Activated CD4-positive, alpha-beta T cell treated with anti-CD3 and anti-CD28 coated beads, Interleukin-2, amount 10 ng/mL, durations not matched to agents 7 days and 5 days (primary cell): ENCODE measurements at places on chromosomes 2 and 18. TPM values are rescaled to one million over a fixed set of nuclear protein-coding genes. Genes with fewer than 3 reads are reported as not detected.

DNA sequence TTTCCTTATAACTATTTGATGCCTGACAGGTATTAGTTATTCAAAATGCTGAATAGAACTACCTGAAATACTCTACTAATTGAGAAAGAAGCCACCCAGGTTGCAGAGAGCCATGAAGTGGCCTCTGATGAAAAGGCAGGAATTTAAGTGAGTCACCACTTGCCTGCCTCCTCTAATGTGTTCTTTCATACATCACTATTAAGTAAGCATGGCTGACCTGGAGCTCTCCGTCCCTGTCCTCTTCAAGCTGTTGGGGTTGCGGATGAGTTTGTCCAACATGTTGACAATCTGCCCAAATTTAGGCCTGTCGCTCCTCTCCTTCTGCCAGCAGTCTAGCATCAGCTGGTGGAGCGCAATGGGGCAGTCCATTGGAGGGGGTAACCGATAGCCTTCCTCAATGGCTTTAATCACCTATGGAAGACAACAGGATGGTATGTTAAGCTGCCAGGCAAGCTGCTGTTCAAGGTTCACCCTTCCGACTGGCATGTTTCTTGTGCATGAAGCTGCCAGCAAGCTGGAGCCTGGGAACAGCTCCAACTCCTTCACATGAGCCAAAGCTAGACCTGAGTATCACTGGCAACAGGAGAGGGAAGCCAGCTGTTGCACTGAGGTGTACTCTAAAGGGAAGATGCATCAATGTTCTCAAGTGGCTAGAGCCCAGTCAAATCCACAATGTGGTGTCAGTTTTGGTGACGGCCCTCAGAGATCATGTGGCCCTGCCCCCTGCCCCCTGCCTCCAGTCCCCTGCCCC is 142.2 kb downstream of the EPHA4 start:
- DNase-seq, result no peak

DNA sequence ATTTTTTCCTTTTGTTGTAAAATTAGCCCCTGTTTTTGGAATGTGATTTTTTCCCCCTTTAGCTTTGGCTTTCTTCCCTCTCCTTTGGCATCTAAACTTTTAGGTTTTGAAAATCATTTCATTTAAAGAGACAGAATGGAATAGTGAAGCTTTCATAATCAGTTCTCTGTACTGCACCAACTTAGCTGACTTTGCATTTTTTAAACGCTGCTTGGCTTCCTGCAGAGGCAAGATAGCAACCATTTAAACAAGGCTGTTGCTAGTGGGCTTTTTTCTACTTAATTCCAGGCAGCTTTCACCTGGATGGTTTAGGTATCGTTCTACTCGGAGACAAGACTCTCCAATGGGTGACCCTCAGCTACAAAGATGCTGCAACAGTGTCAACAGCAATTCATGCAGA is 267.9 kb upstream of the PKDCC start:
- no peak for DNase-seq

DNA sequence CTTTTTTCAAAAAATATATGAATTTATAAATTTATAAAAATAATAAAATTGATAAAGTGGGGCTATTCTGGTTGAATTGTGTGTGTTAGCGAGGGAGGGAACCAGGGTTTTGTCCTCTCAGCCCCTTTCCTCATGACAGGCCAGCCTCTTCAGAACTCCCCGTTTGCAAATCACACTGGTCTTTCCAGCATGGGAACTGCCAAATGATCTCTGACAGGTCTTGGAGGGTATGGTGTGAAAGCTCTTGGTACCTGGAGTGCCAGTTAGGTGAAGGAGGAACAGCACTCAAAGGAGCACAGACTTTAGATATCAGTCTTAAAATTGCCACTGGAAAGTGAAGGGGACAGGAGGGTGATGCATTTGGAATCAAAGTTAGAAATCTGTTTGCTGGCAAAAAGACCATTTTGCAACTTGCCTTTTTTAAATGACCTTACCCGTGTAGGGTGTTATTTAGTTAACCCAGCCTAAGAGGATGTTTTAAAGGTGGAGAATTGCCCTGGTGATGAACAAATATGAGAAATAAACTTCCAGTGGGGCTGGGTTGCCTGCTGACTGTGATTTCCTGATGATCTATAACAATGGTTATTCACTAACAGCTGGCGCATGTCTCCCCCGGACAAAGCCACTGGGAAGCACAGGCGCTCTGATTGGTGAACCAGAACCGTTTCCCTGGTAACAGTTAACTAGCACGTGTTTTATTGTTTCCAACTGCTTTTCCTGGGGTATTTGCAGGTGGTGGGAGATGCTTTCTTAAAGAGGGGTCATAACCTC is 85.3 kb upstream of the EFEMP1 start:
- DNase-seq, result no peak

GRCh38 chr2:164948540-164948939 is 6.8 kb downstream of the SLC38A11 start:
- DNase-seq, result no peak

The CNGA3 gene
- total RNA-seq, result not detected

DNA sequence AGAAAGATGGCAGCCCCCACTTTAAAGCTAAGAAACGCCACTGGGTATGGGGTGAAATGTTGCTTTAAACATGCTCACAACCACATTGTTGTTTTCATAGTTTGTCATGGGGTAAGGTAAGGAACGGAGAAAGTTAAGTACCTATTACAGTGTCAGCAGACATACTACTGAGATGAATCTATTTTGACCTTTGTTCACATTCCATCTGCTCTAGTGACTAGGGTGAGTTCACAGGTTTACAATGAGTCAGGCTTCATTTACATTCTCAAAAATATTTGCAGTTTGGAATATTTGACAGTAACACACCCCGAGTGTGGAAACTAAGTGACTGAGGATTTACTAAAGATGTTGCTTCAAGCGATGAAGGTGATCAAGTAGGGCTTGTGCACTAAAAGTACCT is 428.7 kb upstream of the ACVR2A start:
- no peak for DNase-seq

GRCh38 chr18:24414349-24415003 is 12.0 kb upstream of the IMPACT start:
- DNase-seq, result no peak

GRCh38 chr2:73426176-73426575 is 40.5 kb downstream of the ALMS1 start:
- DNase-seq, result no peak

DNA sequence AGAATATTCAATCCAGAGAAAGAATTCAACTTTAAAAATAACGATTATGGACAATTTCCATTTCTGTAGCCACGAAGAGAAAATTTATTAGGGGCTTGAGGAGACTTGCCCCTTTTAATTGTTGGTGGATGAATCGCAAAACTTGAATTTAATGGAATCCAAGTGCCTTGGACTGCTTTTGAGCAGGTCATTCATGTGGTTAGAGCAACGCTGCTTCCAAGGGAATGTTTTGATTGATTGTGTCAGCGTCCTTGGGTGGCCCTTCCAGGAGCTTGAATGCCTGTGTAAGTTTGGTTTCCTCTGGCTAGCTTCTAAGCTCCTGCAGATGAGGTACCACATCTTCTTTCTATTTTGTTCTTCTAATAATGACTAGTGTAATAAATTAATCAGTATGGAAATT is 213.4 kb downstream of the LTBP1 start:
- DNase-seq, result no peak

The ZNF516 gene
- total RNA-seq, result 3.9 TPM

DNA sequence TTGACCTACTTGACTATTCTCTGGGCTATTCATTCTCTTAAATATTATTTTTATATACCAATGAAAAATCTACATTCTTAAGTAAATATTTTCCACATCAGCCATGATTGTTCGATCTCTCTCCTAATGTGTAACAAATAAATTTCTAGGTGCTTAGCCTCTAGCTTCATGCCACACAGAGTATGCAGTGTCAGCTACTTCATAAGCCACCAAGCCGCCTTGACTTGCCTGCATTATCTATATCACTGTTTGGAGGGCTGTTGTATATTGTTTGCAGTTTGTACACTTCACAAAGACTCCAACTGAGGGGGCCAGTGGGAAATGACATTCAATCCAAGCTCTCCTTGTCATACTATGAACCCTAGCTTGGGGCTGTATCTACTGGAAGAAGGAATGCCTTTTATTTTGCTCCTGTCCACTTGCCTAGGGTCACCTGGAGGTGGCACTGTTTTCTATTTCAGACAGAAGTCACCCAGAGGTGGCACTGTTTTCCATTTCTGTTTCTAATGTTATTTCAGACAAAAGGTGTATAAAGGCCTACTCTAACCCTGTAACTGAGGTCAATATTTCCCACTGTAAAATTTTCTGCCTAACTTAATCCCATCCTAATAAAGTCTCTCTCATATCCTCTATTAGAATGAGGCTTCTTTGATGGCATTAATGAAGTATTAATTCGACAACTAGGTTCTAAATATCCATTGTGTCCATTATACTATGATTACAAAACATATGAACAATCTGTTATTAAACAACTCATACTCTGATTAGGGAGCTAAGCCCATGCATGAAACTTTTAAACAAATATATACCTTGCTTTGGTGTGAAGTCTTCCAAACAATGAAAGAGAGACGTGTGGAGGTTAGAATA is 36.4 kb downstream of the COL5A2 start:
- peak; percentile 63 for DNase-seq

GRCh38 chr18:10162340-10162739 is 248.5 kb downstream of the VAPA start:
- DNase-seq, result no peak

DNA sequence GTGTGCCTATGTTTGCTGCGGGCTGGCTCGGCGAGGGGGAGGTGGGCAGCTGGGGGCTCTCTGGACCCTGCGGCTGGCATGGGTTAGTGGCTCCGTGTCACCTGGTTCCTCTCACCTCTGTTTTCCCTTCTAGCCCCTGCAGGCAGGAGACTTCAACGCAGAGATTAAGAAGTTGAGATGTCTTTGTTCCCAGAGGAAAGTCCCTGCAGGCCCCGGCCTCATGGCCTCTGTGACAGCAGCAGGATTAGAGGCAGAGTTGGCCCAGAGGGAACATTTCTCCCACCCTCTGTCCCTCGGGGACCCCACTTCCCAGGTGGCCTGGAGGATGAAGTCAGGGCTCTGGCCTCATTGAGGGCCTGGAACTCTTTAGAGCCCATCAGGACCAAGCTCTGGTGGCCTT is 56.5 kb downstream of the HPCAL1 start:
- DNase-seq, result no peak

The TWSG1 gene
- 6.1 TPM for total RNA-seq

DNA sequence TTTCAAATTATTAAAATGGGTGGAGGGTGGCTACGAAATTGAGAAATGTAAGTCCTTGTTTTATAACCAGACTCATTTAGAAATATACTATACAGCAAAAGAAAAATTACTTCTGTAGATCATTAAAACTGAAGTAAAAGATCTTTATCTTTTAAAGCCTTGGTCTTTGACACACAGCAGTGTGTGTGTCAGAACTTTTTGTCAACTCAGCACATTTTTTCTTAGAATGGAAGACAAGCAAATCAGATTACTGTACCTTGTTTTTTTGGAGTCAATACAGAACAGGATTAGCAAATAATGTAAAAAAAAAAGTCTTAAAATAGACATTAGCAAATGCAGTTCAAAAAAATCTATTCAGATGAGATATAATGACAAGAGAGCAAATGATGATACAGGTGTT is 49.1 kb downstream of the C2orf76 start:
- no peak for DNase-seq

- DNase-seq, result no peak
Measured at GRCh38 chr2:121155502-121156056, 129.4 kb downstream of the TFCP2L1 start.

The SYT4 gene
- total RNA-seq, result not detected

GRCh38 chr2:235432741-235433520 is 60.9 kb upstream of the AGAP1 start:
- no peak for DNase-seq

DNA sequence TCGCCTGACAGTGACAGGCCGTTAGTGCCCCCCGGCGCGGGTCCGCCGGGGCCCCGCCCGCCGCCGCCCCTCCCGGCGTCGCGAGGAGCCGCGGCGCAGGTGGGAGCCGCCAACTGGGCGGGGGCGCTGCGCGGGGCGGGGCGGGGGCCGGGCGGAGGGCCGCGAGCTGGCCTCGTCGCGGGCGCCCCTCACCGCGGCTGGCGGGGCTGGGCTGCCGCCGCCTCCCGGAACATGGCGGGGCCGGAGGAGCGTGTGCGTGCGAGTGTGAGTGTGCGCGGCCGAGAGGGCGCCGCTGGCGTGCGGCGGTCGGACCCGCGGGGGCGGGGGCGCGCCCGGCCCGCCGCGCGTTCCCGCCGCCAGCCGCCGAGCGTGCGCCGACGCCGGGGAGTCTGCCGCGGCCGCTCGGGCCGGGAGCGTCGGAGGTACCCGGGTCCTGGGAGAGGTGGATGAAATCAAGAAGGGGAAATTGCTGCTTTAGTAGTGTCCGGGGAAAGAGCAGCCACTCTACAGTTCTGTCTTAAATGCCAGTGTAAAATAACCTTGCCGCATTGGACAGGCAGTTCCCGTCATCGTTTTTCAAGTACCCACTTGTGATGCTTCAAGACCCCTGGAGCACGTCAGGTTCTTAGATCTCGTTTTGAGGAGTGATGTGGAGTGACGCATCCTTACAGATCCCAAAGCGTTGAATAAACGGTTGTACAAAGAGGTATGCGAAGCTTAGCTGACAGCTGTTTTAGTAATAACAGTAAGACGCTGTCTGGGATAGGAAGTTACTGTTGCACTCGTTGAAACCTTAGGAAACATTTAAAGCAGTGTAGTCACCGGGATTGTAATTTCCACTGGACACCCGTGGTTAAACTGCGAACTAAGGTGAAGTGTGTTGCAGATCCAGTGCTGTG is 836 bp downstream of the ANKRD12 start:
- peak; percentile 68 for DNase-seq

GRCh38 chr2:216694826-216695217 is 527 bp downstream of the IGFBP5 start:
- no peak for DNase-seq

The GAREM1 gene
- total RNA-seq, result not detected

DNA sequence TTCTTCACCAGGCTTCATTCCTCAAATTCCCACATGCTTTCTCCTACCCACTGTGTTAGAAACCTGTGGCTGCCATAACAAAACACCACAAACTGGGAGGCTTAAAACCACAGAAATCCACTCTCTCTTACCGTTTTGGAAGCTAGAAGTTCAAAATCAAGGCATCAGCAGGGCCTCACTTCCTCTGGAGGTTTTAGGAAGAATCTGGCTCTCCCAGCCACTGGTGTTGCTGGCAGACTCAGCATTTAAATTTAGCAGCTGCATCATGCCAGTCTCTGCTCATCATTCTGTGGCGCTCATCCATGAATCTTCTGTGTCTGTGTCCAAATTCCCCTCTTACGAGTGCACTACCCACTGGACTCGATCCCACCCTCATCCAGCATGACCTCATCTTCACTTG is 248.5 kb downstream of the ZNF516 start:
- DNase-seq, result no peak

GRCh38 chr2:48257456-48257855 is 272.5 kb upstream of the STON1 start:
- no peak for DNase-seq

The AAK1 gene
- total RNA-seq, result 121 TPM

The CFC1 gene
- not detected for total RNA-seq

DNA sequence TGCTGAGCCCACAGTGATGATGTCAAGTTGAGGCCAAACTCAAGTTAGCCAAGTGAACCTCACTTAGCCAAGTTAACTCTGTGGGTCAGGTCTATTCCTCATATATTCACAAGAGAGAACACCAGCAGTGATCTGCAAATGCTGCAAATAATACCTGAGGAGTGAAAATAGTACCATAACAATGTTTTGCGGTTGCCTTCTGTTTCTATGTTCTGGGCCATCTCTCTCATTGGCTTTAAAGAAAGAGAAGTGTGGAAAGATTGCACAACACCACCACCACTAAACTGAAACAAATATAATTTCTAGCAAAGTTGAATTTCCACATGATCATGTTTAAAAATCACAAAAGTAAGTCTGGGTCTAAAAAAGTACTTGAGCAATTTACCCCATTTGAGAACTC is 211.1 kb upstream of the GALNT5 start:
- no peak for DNase-seq

The STPG4 gene
- total RNA-seq, result 0.44 TPM

The GCG gene
- not detected for total RNA-seq

The MITD1 gene
- total RNA-seq, result 59.2 TPM
